Cerebellar cortex (tissue), 1 donor: ENCODE measurements at places on chromosomes 12 and 14.
A peak's percentile ranks its signal among the peaks of the same experiment; 100 is the strongest.

DNA sequence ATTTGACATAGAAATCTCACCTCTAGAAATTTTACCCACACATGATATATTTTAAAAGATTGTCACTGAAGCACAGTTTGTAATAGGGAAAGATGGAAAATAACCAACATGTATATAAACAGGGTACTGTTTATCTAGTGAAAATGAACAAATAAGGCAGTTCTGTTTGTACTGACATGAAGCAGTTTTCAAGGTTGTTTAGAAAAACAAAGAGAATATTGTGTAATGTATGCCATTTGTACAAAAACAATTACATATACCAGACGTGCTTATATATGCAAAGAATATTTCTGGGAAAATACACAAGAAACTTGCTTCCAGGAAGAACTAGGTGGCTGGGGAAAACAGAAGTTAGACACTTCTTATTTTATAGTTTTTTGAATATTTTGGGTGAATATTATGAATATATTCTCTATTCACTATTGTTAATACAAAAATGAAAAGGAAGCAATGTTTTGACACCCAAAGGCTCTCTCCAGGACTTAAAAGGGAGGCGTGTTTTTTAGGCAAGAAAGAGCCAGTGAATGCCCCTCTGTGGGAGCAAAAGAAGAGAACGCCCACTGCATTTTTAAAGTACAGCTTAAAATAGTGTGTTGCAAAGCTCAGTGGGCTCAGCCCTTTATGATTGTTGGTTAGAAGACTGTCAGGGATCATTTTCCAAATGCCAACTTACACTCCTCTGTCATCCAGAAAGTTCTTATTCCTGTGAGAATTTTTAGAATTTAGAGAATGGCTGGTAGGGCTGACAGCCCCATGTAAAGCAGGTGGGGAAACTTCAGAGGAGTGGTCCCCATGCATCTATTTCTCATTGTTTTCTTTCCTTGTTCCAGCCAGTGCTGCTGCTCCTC lies 59.6 kb upstream of the FERMT2 start:
- no peak for DNase-seq

GRCh38 chr14:71333705-71334104 lies 426.4 kb downstream of the PCNX1 start:
- no peak for DNase-seq

DNA sequence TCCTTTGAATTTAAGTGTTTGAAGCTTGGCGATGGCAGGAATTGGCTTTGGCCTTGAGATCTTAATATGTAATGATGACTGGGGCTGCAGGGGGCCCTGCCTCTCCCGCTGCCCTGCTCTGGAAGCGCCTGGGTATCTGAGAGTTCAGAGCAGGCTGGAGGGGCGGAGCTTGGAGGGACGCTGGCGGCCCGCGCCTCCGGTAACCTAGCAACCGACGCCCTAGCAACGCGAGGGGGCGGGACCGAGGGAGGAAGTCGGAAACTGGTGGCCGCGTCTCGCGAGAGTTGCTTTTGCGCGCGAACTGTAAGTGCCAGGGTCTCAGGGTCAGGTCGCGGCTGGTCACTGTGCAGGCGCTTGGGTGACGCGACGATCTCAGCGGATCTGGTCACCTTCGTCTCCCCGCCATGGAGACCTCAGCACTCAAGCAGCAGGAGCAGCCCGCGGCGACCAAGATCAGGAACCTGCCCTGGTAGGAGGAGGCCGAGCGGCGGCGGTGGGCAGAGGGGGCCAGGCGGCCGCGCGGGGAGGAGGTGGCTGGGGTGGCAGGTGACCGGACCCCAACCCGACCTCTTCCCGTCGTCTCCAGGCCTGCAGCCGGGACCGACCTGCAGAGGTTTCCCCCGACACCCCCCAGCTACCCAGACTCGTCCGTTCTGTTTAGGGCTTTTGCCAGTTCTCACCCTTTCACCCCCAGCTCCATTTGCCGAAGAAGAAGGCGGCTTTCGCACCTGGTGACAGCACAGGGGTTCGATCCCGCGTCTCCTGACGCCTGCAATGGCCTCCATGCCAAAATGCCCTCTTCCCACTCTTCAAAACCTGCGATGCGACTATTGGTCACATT lies at the start of gene RFC5:
TSS of gene RFC5 (plus strand) at position 280 of the 841 bp plus-strand sequence. CDS start at position 405, 125 bp downstream.
- DNase-seq = peak; percentile 98

DNA sequence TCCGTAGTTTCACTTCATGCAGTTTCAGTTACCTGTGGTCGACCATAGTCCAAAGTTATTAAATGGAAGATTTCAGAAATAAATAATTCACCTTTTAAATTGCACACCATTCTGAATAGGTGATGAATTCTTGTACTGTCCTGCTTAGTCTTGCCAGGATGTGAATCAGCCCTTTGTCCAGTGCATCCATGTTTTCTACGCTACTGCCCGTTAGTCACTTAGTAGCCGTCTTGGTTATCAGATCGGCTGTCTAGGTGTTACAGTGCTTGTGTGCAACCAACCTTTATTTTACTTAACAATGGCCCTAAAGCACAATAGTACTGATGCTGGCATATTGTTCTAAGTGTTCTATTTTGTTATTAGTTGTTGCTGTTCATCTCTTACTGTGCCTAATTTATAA lies 146.7 kb downstream of the ACSS3 start:
- DNase-seq = no peak

GRCh38 chr12:84631020-84631419 lies 281.6 kb downstream of the SLC6A15 start:
- DNase-seq = no peak

DNA sequence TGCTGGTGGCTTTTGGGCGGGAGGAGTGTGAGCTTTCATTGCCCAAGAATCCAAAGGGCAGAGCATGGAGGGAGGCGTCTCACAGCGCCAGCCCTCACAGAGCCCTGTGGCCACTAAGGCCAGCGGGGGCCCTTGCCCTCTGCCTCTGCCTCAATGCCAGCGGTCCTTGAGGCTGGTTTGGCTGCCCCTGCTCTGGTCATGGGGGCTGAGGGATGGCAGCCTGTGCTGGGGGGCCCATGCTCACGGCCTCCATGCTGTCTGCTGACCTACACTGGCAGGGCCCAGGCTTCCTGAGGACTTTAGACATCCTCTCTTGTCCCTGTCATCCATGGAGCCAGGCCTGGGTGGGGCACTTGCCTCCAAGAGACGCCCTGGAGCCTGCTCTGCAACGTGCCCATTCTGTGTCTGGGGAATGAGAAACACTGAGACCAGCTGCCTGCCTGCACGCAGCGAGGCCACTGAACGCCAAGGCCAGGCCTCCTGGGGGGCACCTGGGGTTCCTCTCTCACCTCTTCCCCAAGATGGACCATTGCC lies 143.4 kb downstream of the KIF26A start:
- no peak for DNase-seq

GRCh38 chr12:48038085-48038484 lies 33.8 kb upstream of the COL2A1 start:
- DNase-seq = no peak

DNA sequence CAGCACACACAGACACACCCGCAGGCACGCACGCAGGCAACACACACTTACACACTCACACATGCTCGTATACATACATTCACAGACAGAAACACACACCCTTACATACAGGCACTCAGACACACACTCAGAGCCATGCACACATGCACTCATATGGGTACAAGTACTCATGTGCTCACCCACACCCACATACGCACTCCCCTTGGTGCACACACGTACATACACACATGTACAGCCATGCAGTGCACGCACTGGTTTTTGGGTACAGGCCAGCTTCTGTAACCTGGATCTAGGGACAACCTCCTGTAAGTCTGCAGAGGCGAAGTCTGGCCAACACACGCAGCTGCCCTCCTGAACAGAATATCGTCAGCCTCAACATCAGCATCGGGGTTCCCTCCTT lies 221.3 kb upstream of the RTL1 start:
- DNase-seq = no peak

DNA sequence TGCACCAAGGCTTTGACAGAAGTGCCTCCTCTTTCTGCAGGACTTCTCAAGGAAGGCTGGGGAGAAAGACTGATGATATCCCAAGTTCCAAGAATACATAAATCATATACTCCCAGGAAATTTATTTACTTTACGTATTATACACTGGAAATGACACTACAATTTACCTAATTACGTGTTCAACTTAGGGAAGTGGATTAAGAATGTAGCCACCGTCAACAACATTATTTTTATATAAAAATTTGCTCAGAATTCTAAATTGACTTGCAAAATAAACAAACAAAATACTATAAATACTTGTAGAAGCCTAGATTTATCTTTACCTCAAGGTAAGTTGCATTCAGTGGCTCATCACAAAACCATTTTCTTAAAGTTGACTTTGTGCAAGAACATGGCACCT lies 18.9 kb downstream of the TSPAN19 start:
- no peak for DNase-seq

- DNase-seq = no peak
Measured at GRCh38 chr14:68412505-68413465, 380.1 kb downstream of the ZFP36L1 start.

GRCh38 chr14:69101331-69101826 lies 51.5 kb downstream of the DCAF5 start:
- peak; percentile 45 for DNase-seq

DNA sequence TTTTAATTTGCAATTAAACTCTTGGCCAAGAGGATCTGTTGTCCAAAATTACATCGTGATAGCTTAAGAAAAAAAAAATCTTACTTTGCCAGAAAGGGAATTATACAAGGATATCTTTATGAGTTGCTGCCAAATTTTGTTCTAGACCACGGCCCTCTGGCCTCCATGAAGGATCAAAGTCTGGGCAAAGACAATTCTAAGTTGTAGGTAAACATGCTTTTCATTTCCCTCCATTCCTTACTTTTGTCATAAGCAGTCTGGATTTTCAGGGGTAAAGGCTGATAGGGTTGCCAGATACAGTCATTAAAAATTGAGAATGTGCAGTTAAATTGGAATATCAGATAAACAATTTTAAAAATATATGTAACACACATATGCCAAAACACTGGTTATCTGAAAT lies 135.1 kb downstream of the MON2 start:
- no peak for DNase-seq

GRCh38 chr12:49051373-49051764 lies 9.2 kb downstream of the KMT2D start:
- DNase-seq = no peak

- DNase-seq = no peak
Measured at GRCh38 chr14:69713993-69714679, 52.8 kb upstream of the SRSF5 start.

DNA sequence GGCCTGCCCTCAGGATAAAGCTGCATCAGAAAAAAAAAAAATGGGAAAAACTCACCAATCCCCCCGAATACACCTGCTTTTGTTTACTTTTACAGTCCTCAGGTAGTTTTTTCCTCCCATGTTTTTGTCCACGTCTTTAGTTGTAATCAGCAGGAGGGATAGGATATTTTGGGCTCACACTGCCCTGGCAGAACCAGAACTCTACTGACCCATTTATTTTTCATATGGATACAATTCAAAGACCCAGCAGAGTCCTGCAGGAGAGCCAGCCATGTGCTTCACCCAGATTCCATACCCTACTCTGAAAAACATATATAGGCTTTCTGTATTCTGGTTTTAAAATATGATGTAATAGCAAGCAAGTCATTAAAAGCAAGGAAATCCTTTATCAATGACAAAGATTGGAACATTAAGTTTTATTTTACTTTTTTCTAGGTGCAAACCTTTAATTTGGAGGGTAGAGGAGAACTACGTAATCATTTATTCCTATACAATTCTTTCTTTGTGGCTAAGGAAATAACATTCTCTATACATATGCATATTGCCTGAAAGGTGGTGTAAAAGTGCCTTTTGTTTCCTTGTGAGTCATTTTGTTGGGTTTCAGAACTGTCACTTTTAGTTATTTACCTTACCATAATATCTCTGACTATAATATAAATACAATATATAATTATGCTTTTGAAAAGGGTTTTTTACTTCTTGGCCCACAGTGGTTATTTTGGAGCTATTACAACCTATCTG lies 19.1 kb downstream of the DACT1 start:
- peak; percentile 90 for DNase-seq

- no peak for DNase-seq
Measured at GRCh38 chr12:47856094-47856493, 36.4 kb upstream of the HDAC7 start.

GRCh38 chr14:42214981-42215491 lies 608.4 kb downstream of the LRFN5 start:
- peak; percentile 3 for DNase-seq

DNA sequence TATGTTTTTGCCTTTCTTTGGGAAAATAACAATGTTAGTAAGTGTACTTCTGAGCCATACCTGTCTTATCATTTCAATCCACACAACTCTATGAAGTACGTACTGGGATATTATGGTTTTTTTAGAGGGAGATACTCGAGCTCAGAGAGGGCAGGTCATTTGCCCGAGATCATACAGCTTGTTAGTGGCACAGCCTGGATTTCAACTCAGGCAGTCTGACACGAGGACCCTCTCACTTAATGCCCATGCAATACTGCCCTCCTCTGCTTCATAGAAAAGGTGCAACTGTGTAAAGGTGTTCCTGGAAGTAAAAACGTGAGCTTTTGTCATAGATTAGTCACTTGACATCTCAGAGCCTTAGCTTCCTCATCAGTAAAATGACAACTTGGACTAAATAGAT lies 128.0 kb downstream of the NDUFA12 start:
- peak; percentile 61 for DNase-seq

GRCh38 chr14:52901357-52901980 lies 49.4 kb downstream of the FERMT2 start:
- DNase-seq = no peak

GRCh38 chr12:113278633-113279032 lies 56.3 kb downstream of the SLC8B1 start:
- no peak for DNase-seq

- no peak for DNase-seq
Measured at GRCh38 chr12:123894823-123895345, 77.7 kb downstream of the CCDC92 start.

DNA sequence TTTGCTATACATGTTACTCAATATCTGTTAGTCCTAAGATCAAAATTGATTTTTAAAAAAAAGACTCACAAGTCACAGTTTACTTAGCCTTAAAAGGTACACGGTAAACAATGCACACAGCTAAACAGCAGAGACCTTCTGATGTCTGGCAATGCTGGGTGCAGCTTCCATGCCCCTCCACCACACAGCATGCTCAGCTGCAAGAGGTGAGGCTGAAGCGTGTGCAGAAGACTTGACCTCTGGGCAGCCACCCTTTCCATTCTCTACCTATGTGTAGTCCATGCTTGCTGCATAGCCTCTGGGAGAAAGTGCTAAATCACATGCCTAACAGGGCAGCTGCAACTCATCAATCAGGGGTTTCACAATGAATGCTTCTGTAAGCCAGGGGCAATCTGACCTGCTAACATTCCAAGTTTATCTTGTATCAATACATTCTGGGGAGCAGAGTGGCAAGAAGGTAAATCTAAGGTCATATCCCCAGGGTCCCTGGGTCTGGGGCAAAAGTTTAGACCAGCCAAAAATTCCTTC lies 44.5 kb upstream of the AMN1 start:
- DNase-seq = no peak
